Adrenal gland (tissue), 19 donors: ENCODE measurements at places on chromosomes 2 and 18. TPM values are rescaled to one million over a fixed set of nuclear protein-coding genes. Genes with fewer than 3 reads are reported as not detected.

Gene RESP18
- total RNA-seq, result not detected

Gene UGT1A10
- not detected for total RNA-seq

Gene SERPINB13
- total RNA-seq, result not detected

Gene GDF7
- total RNA-seq, result 0.46 TPM

Gene MYO1B
- total RNA-seq, result 15.4 TPM

Gene FAM237A
- not detected for total RNA-seq

Gene SAP130
- 22.6 TPM for total RNA-seq

Gene LBX2
- total RNA-seq, result 1.4 TPM

Gene COL6A3
- 49.0 TPM for total RNA-seq

DNA sequence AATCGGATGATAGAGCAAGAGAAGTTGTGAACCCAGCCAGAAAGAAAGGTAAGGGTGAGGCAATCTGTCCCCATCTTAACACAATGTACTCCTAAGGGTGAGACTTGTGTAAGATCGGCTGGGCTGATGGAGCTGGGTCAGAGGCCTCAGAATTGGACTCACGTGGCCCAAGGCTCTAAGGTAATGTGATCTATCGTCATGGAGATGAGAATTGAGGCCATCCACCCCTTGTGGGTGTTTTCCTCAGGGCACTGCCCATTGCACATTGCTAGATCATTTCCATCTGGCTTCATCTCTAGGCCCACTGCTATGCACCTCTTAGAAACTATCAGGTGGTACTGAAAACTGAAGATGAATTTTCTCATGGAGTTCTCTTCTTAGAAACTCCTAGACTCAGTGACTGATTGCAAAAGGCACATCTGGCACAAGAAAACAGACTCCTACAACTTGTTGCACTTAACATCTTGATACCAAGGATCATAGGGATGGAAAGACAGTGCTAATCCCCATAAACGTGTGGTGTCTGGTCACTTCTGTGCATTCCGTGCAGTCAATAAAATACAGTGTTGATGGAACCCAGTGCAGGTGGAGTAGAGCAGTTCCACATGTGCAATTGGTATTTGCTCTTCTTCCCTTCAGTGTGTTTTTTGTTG lies 228.9 kb upstream of the FOSL2 start:
- DNase-seq, result no peak

DNA sequence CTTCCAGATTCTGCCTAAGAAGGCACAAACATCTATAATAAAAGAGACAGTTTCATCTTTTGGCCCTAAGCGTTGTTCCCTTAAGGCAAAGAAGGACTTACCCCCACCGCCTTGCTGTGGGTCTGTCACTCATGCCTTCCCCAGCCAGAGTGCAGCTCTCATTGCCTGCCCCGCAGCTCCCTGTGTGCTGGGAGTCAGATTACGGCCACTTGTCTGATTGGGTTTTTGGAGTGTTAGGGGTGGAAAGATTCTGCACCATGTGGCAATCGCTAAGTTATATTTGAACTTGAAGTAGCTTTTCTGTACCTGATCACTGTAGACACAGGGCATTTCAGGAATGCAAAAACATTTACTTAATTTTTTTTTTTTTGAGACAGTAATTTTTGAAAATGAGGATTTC lies at the start of gene AQP4:
TSS of gene AQP4 (minus strand) at position 151 of the 400 bp plus-strand sequence. CDS start at position 133, 18 bp downstream.
- no peak for DNase-seq

DNA sequence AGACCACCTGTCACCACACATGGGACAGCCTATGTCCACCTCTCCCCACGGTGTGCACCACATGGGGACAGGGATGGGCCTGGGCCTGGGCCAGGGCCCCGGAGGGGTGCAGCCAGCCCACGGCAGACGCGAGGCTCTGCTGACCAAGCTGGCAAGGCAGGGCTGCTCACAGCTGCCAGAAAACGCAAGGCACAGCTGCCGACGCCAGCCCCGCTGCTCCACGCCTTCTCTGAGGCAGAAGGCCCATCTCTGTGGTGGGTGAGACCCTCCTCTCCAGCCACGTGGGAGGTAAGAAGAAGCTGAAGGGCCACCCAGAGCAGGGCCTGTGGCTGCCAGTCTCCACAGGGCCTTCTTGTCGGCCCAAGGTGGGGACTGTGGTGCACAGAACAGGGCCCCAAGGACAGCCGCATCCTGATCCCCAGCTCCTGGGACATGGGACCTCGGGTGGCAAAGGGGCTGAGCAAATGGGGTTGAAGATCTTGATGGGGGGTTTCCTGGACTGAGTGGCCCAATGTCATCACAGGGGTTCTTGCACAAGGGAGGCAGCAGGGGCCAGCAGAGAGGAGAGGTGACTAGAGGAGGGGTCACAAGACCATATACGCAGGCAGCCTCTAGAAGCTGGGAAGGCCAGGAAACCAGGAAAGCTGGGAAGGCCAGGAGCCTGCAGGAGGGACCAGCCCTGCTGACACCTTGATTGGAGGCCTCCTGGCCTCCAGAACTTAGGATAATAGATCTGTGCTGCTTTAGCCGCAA lies 72.3 kb downstream of the NDUFA10 start:
- DNase-seq, result no peak

DNA sequence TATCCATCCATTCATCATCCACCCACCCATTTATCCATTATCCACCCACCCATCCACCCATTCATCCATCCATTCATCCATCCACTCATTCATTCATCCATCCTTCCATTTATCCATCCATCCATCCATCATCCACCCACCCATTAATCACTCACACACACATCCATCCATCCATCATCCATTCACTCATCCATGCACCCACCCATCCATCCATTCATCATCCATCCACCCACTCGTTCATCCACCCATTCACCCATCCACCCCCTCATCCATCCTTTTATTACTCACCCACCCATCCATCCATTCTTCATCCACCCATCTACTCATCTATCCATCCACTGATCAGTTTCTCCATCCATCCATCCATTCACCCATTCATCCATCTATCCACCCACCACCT lies 8.1 kb upstream of the TPO start:
- no peak for DNase-seq

DNA sequence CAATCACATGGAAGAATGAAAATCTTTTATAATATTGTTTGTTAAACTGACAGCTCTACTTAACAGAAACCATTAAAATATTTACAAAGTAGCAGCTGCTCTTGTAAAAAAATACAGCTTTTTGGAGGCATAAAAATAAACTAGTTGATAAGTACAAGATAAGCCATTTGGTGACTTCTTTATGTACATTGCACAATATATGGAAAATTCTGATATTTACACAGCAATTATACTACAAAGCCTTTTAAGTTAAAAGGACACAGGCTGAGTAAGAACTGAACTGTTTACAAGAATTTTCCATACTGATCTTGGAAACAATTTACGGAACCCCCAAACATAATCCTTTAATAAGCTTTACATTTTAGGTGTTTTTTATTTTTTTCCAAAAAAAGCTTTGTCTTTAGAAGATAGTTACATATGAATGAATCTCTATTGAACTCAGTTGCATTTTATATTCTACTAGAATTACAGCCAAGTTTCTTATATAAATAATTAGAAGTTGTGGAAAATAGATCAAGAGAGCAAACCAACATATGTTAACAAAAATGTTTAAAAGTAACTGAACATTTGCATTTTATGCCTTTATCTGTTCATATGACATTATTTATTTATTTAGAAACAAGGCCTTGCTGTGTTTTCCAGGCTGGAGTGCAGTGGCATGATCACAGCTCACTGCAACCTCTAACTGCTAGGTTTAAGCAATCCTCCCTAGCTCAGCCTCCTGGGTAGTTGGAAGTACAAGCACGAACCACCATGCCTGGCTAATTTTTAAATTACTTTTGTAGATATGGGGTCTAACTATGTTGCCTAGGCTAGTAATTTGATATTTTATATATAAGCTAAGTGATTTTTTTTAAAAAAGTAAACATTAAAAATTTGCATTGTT lies 142.5 kb downstream of the OTX1 start:
- no peak for DNase-seq

DNA sequence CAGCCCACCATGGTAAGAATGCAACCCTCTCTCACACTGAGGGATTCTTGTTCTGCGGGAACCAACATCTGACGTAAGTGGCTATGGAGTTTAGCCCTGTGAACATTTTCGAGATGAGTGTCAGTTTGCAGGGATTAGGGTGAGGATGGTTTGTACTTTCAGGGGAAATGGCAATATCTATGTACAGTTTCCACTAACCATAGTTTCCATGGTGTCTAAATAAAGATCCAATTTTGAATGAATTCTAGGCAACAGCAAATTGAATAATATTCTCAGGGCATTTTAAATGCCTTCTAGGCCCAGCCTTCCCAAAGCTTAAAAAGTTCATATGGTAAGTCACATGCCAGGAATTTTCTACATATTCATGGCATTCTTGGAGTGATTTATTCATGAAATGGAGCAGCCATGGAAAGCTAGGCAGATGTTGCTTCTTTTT lies 105.4 kb upstream of the MMADHC start:
- DNase-seq, result no peak

- no peak for DNase-seq
These were observed 846.9 kb upstream of the VRK2 start for GRCh38 chr2:57199663-57200062.

GRCh38 chr2:141778315-141778835 lies 352.4 kb downstream of the LRP1B start:
- no peak for DNase-seq

DNA sequence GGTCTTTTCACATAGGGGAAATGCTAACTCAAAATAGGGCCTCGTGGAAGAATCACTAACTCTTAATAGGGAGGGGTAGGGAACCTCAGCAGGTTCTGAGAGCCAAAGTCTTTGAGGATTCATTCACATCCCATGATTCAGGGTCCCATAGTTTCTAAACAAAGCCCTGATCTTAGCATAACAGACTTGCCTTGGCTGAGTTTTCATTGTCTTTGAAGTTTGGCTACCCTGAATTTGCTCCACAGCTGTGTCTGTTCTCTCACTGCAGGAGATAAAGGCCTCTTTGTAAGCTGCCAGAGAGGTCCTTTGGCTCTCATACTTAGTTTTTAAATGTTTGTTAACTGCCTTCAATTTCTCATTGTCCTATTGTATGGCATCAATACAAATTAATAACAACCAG lies 54.5 kb downstream of the ZDBF2 start:
- no peak for DNase-seq

DNA sequence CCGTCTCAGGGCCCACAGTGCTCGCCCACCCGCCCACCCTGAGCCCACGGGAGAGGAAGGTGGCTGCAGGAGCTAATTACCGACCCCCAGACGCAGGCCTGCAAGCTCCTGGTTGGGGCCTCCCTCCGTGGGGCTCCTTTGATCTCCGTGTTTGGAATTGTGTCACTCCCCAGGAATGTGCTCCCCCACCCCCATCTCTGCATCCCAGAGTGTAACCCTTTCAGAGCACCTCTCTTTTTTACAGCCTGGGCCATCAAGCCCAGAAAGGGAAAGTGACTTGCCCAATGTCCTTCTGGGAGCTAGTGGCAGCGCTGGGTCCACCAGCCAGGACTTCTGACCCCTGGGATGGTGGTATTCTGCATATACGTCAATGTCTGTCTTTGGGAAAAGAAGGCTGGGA lies 335.1 kb downstream of the CYRIA start:
- no peak for DNase-seq

GRCh38 chr18:42080340-42080739 lies 125.3 kb downstream of the PIK3C3 start:
- DNase-seq, result no peak

- DNase-seq, result no peak
These were observed 27.0 kb upstream of the HNMT start for GRCh38 chr2:137937246-137937645.
